ENCODE measurements at places on chromosomes 12 and 14.

- DNase-seq: no peak
Measured at GRCh38 chr12:48187916-48188695, 4.7 kb downstream of the CCDC184 start.

- no peak for DNase-seq
Measured at GRCh38 chr14:77243853-77244252, 27.2 kb downstream of the NGB start.

GRCh38 chr12:82672811-82673495 lies 13.8 kb upstream of the TMTC2 start:
- no peak for DNase-seq

DNA sequence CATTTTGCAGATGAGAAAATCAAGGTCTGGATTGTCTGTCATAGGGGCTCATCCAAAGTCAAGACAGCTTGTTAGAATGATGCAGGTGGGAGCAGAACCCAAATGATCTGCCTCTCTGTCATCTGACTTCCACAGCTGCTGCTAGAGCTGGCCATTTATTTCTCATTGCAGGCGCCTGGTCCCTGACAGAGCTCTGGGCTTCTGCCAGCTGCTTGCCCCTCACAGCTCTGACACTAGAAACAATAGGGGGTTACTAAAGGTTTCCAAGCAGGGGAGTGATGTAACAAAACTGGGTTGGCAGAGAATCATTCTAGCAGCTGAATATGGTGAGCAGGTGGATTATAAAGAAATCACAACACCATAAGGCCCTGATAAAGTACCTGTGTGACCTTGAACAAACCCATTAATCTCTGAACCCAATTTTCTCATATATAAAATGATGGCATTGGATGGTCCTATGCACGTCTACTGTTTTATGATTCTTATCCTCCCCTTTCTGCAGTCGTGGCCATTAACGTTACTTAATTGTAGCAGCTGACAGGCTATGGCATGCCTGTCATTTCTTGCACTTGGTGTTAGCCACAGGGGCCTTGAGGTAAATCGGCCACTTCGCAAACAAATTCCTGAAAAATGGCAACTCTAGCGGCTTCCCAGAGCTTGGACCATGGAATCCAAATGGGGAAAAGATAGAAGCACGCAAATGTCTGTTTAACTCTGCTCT lies 134.6 kb downstream of the RMST start:
- DNase-seq: no peak

GRCh38 chr14:98602983-98603382 lies 669.0 kb downstream of the BCL11B start:
- DNase-seq: no peak

GRCh38 chr14:68466491-68466977 lies 326.3 kb downstream of the ZFP36L1 start:
- DNase-seq: peak; percentile 87

- no peak for DNase-seq
Measured at GRCh38 chr12:10501030-10501429, 4.7 kb upstream of the EIF2S3B start.

DNA sequence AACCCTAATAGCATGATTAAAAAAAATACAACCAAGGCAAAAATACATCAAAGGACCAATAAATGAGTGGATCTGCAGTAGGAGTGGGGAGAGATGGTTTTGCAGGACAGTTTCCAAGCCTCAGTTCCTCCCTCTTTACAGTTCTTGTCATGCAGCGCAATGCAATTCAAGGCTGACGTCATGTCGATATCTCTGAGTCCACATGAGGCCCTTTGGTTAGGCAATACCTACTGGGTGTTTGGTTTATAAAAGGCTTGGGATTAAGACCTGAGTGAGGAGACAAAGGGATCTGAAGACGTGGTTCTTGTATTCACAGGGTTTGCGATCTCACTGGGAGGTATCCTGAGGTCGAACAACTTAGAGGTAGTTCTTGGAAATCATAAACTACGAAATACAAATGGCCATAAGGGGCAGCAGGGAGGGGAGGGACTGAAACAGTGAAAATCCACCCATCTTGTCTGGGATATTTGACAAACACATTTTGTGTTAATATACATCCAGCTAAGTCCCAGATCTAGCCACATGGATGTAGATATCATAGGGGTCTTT lies 441.0 kb downstream of the FUT8 start:
- DNase-seq: no peak
